ENCODE measurements at places on chromosomes 16 and 17. TPM values are rescaled to one million over a fixed set of nuclear protein-coding genes. Genes with fewer than 3 reads are reported as not detected.

Gene KLHL10
- total RNA-seq = not detected

Gene ABCA6
- total RNA-seq = 12.8 TPM

Gene EVPL
- total RNA-seq = not detected

Gene KCNG4
- not detected for total RNA-seq

Gene NT5M
- total RNA-seq = 15.7 TPM

Gene NTN3
- not detected for total RNA-seq

Gene CALB2
- 3.2 TPM for total RNA-seq

Gene SMG1
- total RNA-seq = 88.5 TPM

Gene MYH11
- total RNA-seq = 57.7 TPM

Gene SNX20
- total RNA-seq = 2.3 TPM

All from gastrocnemius medialis (tissue), 4 donors.